M059J (cell line): ENCODE measurements at places on chromosomes 4 and X. TPM values are rescaled to one million over a fixed set of nuclear protein-coding genes. Genes with fewer than 3 reads are reported as not detected.

Gene RADX
- 0.32 TPM in 1 of 2 replicates, not detected in the other for total RNA-seq

Gene TRAM1L1
- 0.66 and 1.2 TPM in 2 replicates for total RNA-seq

Gene BTK
- total RNA-seq, result 0.05 TPM in 1 of 2 replicates, not detected in the other

Gene ALB
- not detected in 2 replicates for total RNA-seq

Gene APLN
- total RNA-seq, result 1.9 and 2.1 TPM in 2 replicates

Gene TTC29
- total RNA-seq, result 0.07 and 0.49 TPM in 2 replicates

Gene ARR3
- total RNA-seq, result not detected in 2 replicates

Gene PCDH18
- 8.3 and 12.3 TPM in 2 replicates for total RNA-seq

Gene NAP1L3
- total RNA-seq, result 0.69 and 0.86 TPM in 2 replicates

Gene HGFAC
- total RNA-seq, result not detected in 2 replicates

Gene PHEX
- 0.12 and 0.37 TPM in 2 replicates for total RNA-seq

Gene AREG
- not detected in 2 replicates for total RNA-seq

Gene ADH6
- not detected in 2 replicates for total RNA-seq

Gene CXCL6
- total RNA-seq, result 0.15 TPM in 2 replicates

Gene CLDN34
- not detected in 2 replicates for total RNA-seq

Gene CT47B1
- total RNA-seq, result not detected in 2 replicates

Gene ARMCX2
- total RNA-seq, result 28.9 and 44.5 TPM in 2 replicates

Gene C4orf36
- total RNA-seq, result 0.12 and 0.76 TPM in 2 replicates

Gene PHF8
- 8.4 and 17.4 TPM in 2 replicates for total RNA-seq

Gene PRR32
- not detected in 2 replicates for total RNA-seq

Gene BCORL1
- total RNA-seq, result 1.7 and 4.0 TPM in 2 replicates

Gene PCDH19
- total RNA-seq, result 0.12 and 0.81 TPM in 2 replicates

Gene AMOT
- 6.7 and 8.9 TPM in 2 replicates for total RNA-seq

Gene CENPVL1
- not detected in 2 replicates for total RNA-seq

Gene NCAPG
- 51.7 and 71.8 TPM in 2 replicates for total RNA-seq

Gene TEX13C
- not detected in 2 replicates for total RNA-seq

Gene SLIT2
- 8.1 and 13.3 TPM in 2 replicates for total RNA-seq

Gene USP27X
- total RNA-seq, result 1.4 and 1.6 TPM in 2 replicates

Gene STATH
- total RNA-seq, result not detected in 2 replicates

Gene MAD2L1
- 49.7 and 97.9 TPM in 2 replicates for total RNA-seq

Gene GAGE12J
- not detected in 2 replicates for total RNA-seq

Gene AFM
- total RNA-seq, result 0.07 TPM in 1 of 2 replicates, not detected in the other

Gene NKX3-2
- total RNA-seq, result 1.6 and 2.6 TPM in 2 replicates

Gene STPG2
- not detected in 2 replicates for total RNA-seq

Gene MSX1
- 11.4 and 12.6 TPM in 2 replicates for total RNA-seq

Gene SPATA4
- total RNA-seq, result 0.12 TPM in 1 of 2 replicates, not detected in the other

Gene RBM46
- total RNA-seq, result not detected in 2 replicates

Gene DCAF8L2
- total RNA-seq, result 0.17 and 2.1 TPM in 2 replicates

Gene RNF128
- total RNA-seq, result 0.12 and 0.20 TPM in 2 replicates

Gene OPRPN
- not detected in 2 replicates for total RNA-seq

Gene AKAP4
- not detected in 2 replicates for total RNA-seq

Gene PDLIM3
- 7.4 and 14.5 TPM in 2 replicates for total RNA-seq

Gene FBXL5
- total RNA-seq, result 91.0 and 123 TPM in 2 replicates

Gene ANXA10
- 0.17 and 0.66 TPM in 2 replicates for total RNA-seq

Gene TAF7L
- total RNA-seq, result not detected in 2 replicates

Gene ZCCHC18
- total RNA-seq, result 1.7 TPM in 1 of 2 replicates, not detected in the other

Gene PDE5A
- total RNA-seq, result 42.0 and 51.5 TPM in 2 replicates

Gene MAGED4
- total RNA-seq, result 31.4 and 48.5 TPM in 2 replicates

Gene CC2D2A
- 9.9 and 26.8 TPM in 2 replicates for total RNA-seq

Gene INPP4B
- total RNA-seq, result 13.1 and 16.1 TPM in 2 replicates

Gene SHOX
- not detected in 2 replicates for total RNA-seq

Gene SH3D19
- total RNA-seq, result 10.0 and 13.7 TPM in 2 replicates

Gene SPANXA2
- 157 and 162 TPM in 2 replicates for total RNA-seq
